ENCODE measurements at places on chromosomes 12 and 14.
A peak's percentile ranks its signal among the peaks of the same experiment; 100 is the strongest.

- DNase-seq, result no peak
Observed at GRCh38 chr12:72074065-72074464, 135.4 kb downstream of the TPH2 start.

DNA sequence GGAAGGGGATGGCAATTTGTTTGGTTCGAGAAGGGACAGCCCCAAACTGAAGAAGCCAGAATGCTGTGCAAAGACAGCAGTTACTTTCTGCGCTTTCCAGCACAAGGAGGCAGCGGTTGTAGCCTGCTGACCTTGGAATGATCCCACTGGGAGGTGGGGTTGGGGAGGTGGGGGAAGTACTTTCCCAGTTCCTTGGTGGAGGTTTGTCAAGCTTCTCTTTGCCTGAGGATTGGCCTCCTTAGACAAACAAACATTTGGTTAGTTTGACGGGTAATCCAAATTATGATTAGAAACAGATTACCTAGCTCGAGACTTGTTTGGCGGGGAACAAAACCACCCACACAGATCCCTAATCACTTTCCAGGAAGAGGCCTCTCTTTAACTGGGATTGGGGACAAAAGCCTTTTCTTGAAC is 79.1 kb upstream of the EGLN3 start:
- no peak for DNase-seq

DNA sequence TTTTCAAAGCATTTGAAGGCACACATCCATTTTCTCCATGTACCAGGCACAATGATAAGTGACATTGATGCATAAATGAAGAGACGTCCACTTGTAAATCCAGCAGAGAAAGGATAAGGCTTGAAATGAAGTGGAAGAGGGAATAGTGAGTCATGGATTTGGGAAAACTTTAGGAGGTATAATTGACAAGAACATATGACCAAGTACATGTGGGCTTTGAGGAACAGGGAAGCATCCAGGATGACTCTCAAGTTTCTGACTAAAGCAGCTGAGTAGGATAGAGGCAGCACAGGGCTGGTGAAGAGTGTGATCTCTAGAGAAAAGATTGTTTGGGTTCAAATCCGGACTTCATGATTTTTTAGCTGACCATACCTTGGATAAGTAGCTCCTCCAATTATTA is 43.6 kb upstream of the SYT1 start:
- DNase-seq, result no peak

DNA sequence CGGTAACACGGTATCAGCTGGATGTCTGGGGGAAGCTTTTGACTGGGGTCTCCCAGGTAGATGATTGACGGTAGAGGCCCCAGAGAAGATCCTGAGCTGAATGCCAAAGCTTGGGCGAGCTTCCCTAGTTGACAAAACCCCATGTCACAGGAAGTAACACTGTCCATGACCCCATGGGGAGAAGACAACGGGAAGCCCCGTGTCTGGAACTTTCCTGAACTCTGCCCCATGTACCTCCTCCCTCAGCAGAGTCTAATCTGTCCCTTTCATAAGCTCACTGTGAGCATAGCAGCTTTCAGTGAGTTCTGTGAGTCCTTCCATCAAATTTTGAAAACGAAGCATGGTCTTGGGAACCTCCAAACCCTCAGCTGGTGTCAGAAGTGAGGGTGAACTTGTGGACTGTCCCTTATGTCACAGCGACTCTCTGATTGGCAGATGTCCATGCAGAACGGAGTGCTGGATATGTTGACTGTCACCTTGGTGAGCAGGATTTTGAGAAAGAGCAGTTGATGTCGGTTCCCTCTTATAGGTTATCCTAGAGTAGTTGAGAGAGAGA is 29.7 kb upstream of the BEGAIN start:
- peak; percentile 23 for DNase-seq

GRCh38 chr14:77574446-77575115 is 41.9 kb downstream of the SPTLC2 start:
- no peak for DNase-seq

DNA sequence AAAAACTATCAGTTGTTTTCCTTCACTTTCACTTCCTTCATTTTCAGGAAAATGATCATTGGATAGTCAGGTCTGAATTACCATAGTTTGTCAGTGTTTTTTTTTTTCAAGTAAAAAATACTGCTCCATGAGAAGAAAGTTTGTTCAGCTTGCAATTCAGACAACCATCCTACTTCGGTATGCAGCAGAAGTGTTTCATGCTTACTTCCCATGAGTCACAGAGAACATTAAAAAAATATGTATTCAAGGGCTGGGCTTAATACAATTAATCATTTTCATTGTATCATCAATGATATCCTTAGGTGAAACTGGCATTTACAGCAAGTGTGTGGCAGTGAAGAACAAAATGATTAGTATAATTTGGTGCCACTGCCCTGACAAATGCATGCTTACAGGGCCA is 21.6 kb downstream of the PYM1 start:
- DNase-seq, result no peak

GRCh38 chr12:52066346-52067080 is 3.3 kb upstream of the ATG101 start:
- no peak for DNase-seq

GRCh38 chr14:95507701-95508103 is 8.7 kb downstream of the SYNE3 start:
- DNase-seq, result no peak

- DNase-seq, result no peak
Observed at GRCh38 chr14:66038618-66039017, 447.6 kb upstream of the CCDC196 start.

GRCh38 chr12:27922531-27923139 is 49.9 kb downstream of the PTHLH start:
- peak; percentile 95 for DNase-seq

Measured in G401 (cell line).